ENCODE measurements at places on chromosomes 6 and 20.
A peak's percentile ranks its signal among the peaks of the same experiment; 100 is the strongest.

GRCh38 chr6:126628125-126628524 lies 288.2 kb downstream of the CENPW start:
- no peak for DNase-seq

DNA sequence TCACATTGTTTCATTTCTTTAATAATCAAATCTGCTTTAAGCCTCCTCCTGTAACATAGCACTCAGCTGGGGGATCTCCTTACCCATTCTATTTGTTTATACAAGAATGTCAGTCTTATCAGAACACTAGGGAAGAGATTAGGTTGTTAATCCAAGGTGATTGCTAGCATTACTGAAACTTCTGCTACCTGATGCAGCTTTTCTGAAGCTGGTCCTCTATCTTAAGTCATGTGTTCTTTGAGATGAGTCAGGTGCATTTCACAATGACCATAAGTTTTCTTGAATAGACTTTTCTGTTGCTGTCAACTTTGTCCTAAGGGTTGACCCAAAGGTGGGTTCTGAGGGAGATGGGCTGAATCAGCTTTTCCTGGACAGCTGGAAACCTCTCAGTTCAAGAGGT lies 60.7 kb upstream of the SYNCRIP start:
- no peak for DNase-seq

- DNase-seq, result no peak
These were observed 17.3 kb upstream of the IBTK start for GRCh38 chr6:82264824-82265223.

DNA sequence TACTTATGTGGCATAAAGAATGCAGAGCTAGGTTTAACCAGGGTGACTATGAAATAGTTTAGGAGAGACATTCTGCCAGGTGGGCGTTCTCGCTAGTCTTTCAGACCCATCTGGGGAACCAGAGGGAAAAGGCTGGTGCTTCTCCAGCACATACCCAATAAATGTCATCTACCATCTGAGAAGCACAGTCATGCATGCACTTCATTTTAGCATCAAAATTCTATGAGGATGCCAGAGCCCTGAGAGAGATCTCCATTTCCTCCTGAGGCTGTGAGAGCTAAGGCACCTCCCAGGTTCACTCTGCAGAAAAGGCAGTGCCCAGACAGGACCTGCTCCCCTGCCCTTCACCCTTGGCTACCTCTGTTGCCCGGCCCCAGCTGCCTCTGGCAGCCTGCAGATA lies 231.7 kb upstream of the PRND start:
- DNase-seq, result no peak

DNA sequence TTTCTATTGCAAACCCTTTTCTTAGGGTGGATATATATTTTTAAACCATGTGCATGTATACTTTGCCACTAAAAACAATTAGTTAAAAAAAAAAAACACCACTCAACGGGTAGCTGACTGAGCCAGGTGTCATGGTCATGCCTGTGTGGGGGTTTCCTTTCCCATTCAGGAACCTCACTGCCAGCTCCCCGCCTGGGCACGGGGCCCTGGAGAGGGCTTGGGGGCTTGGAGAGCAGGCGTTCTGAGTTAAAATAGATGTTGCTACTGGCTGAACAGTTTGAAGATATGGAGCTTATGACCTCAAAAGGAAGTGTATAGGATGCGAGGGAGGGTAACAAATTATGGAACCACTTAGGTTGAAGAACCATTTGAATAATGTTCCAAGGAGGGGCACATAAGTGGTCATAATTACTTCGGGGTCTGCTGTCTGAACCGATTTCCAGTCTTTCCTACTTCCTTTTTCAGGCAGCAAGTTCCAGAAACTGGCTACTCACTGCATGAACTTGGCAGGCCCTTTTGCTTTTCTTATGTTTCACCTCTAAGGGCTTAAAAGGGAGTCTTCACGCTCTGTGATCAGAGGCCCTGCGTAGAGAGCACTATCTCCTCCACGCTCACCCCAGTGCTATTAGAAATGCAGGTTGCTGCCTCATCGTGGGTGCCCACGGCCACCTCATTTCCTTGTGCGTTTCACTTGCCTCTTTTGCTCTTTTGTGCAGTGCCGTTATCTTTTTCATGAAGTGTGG lies 9.9 kb downstream of the STX16 start:
- no peak for DNase-seq

DNA sequence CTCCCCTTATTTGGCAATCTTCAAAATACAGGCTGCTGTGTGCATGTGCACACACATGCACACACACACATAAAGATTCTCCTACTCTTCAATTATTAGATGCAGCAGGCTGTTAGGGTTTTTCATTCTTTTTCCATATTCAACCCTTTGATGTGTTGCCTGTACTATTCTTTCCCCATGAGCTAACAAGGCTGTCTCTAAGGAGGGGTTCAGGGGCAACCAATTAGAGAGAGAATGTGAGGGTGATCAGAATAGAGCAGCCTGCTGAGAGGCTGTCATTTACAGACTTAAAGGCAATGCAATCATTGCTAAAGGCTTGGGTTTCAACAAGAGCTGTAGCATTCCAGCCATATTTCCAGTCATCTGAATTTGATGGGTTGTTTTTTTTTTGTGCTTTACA lies 467.4 kb upstream of the ID4 start:
- no peak for DNase-seq

DNA sequence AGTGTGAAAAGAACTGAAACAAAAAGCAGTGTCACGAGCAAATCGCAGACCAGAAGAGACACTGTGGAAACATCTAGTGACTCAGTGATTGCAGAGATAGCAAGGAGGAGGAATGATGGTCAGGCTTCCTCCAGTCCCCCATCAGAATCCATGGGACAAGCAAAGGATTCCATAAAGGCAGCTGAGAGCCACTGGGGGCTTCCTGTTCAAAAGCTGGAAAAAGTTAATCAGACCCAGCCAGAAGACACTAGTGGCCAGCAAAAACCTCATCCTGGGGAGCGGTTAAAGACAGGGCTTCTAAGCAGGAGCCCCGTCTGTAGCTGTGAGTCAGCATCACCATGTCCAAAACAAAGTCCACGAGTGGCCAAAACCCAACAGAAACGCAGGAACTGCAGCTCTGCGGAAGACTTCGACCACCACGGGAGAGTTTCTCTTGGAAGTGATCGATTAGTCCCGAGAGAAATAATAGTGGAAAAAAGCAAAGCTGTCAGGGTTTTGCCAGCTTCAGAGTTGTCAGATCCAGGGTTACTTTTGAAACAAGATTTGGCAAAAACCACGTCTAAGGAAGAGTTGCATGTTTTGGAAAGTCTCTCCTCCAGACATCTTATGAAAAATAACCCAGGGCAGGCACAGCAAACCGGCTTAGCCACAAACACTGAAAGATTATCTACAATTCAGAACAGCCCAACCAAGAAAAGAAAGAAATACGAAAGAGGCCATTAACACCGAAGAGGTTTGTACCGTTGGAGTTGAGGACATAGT lies 51.0 kb downstream of the JAG1 start:
- peak; percentile 67 for DNase-seq
